Non-pigmented ciliary epithelial cell (primary cell): ENCODE measurements at places on chromosomes 7 and 10.

GRCh38 chr7:51026341-51026740, 243.6 kb upstream of the GRB10 start:
- DNase-seq = no peak

GRCh38 chr7:40598915-40599314, 464.1 kb downstream of the SUGCT start:
- no peak for DNase-seq

GRCh38 chr10:48769706-48770435, 85.2 kb downstream of the WDFY4 start:
- no peak for DNase-seq

- DNase-seq = no peak
These were observed 35.9 kb upstream of the CACNB2 start for GRCh38 chr10:18104223-18104872.

DNA sequence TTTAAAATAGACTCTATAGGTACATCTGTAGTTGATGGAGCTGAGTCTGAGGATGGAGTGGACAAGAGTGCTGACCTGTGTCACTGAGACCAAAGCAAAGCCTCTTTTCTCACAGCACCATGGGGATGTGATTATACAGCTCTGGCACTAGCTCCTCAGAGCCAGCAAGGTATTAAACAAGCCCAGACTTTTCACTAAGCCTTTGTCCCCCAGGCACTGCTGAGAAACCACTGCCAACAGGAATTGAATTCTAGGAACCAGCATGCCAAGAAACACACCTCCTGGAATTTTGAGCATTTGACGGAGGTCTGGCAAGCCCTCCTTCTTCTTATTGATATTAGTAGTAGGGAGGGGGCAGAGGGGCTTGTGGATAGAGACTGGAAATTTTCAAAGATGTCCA, 147.0 kb downstream of the C1GALT1 start:
- no peak for DNase-seq
